Activated CD8-positive, alpha-beta memory T cell treated with anti-CD3 and anti-CD28 coated beads for 48 hours (primary cell): ENCODE measurements at places on chromosomes 3 and 15.
A peak's percentile ranks its signal among the peaks of the same experiment; 100 is the strongest.

DNA sequence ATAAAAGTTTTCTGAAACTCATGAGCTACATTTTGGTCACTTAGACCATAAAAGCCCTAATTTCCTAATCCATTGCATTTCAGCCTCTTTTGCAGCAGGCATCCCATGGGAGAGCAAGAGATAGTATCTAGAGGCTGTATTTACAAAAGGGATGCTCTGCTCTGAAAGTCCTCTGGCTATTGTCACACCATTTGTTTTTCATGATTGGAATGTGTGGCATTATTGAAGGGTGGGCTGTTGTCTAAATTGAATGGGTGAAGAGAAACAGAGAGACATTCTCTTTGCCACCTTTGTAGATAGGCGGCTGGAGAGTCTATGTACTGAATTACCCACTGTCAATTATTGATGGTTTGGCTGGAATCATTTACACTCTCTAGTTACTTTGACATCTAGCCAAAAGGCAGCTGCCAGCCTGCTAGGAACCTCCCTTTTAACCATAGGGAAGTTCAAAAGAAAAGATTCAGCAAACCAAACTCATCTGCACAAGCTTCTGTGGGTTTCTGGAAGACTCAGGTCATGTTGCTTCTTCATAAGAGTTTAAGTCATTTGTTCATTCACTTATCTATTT lies 89.8 kb upstream of the RARB start:
- DNase-seq, result no peak

- DNase-seq, result no peak
These were observed 1141.4 kb downstream of the TBL1XR1 start for GRCh38 chr3:176055836-176056235.

- DNase-seq, result no peak
These were observed 26.0 kb upstream of the MAP4 start for GRCh38 chr3:48042071-48042760.

DNA sequence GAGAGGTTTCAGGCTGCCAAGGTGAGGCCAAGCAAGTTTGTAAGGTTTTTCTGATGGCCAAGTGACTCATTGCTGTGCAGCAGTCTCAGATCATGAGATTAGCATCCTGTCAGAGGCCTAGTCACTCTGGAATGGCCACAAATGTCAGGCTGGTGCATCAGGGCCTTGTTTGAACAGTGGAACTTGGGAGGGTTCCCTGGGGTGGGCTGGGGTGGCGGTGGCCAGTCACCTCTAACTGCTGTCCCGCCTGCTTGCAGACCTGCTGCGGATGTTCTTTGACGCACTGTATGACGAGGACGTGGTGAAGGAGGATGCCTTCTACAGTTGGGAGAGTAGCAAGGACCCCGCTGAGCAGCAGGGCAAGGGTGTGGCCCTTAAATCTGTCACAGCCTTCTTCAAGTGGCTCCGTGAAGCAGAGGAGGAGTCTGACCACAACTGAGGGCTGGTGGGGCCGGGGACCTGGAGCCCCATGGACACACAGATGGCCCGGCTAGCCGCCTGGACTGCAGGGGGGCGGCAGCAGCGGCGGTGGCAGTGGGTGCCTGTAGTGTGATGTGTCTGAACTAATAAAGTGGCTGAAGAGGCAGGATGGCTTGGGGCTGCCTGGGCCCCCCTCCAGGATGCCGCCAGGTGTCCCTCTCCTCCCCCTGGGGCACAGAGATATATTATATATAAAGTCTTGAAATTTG lies 2.8 kb upstream of the FAM131A start:
- no peak for DNase-seq

GRCh38 chr3:14834807-14835466 lies 16.2 kb downstream of the FGD5 start:
- no peak for DNase-seq

GRCh38 chr3:194714564-194714963 lies 28.9 kb downstream of the FAM43A start:
- DNase-seq, result no peak

- no peak for DNase-seq
These were observed 7.2 kb upstream of the SOX2 start for GRCh38 chr3:181704421-181705085.

DNA sequence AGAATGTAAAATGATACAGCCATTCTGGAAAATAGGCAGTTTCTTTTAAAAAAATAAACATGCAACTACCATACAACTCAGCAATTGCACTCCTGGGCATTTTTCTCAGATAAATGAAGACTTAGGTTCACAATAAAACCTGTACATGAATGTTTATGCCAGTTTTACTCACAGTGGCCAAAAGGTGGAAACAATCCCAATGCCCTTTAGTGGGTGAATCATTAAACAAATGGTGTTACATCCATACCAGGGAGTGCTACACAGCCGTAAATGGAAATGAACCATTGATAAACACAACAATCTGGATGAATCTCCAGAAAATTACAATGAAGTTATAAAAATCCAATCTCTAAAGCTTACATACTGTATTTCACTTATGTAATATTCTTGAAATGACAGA lies 140.3 kb downstream of the ADAMTSL3 start:
- DNase-seq, result no peak

DNA sequence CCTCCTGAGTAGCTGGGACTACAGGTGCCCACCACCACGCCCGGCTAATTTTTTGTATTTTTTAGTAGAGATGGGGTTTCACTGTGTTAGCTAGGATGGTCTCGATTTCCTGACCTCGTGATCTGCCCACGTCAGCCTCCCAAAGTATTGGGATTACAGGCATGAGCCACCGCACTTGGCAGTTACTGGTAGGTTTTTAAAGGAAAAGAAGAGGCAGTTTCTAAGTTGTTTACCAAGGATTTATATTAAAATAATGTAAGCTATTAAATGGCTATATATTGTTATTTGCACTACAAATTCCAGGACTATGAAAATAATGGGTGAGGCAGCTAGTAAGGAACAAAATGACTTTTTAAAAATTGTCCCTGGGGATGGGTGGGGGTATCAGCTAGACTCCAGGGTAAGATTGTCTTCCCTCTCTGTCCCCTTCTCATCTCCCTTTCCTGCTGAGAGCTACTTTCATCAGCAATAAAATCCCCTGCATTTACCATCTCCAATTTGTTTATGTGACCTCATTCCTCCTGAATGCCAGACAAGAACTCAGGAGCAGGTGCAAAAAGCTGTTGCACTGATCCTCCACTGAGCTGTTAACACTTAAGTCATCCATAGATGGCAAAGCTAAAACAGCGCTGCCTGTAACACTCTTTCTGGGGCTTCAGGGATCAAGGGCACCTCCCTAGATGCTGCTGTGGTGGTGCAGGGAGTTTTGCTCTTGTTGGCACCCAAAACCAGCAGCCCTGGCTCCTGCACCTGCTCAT lies 165.2 kb downstream of the ZPLD1 start:
- no peak for DNase-seq

- DNase-seq, result no peak
These were observed 66.8 kb upstream of the UBE2E1 start for GRCh38 chr3:23738944-23739343.

GRCh38 chr3:172057059-172057458 lies 17.7 kb downstream of the FNDC3B start:
- DNase-seq, result no peak

- no peak for DNase-seq
These were observed at the start of gene HGD for GRCh38 chr3:120682095-120682681. Gene HGD (minus strand): TSS chr3:120682239. CDS start chr3:120682111, 128 bp downstream.

GRCh38 chr3:52494445-52494844 lies 693 bp upstream of the STAB1 start:
- no peak for DNase-seq

DNA sequence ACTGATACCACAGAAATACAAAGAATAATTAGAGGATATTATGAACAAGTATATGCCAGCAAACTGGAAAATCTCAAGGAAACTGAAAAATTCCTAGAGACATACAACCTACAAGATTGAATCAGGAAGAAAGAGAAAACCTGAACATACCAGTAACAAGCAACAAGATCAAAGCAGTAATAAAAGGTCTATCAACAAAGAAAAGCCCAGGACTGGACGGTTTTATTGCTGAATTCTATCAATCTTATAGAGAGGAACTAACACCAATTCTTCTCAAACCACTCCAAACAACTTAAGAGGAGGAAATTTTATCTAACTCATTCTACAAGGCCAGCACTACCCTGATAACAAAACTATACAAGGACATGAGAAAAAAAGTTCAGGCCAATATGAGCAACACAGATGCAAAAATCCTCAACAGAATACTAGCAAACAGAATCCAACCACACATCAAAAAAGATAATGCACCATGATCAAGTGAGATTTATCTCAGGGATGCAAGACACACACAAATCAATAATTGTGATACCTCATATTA lies 71.1 kb upstream of the IMPG2 start:
- DNase-seq, result no peak

GRCh38 chr3:127960421-127960965 lies 45.5 kb downstream of the KBTBD12 start:
- DNase-seq, result no peak

DNA sequence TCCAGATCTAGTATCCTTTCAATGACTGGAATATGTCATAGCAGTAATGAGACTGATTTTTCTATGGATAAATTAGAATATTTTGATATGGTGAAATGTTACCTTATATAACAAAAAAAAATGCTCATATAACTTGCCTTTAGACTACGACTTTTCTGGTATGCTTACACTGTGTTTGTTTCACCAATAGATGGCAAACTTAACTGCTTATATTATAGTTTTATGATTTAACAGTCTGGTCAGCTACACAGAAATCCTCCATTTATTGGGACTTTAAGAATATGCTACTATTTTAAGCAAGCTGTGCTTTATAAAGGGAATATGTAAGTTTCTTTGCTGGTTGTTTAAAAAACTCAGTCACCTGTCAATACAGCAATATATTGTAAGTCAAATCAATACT lies 205.6 kb downstream of the VGLL3 start:
- no peak for DNase-seq

- no peak for DNase-seq
These were observed 127.0 kb upstream of the ICE2 start for GRCh38 chr15:60605879-60606307.

GRCh38 chr3:153621953-153622352 lies 459.9 kb downstream of the RAP2B start:
- DNase-seq, result no peak

GRCh38 chr3:48694610-48695392 lies 9.1 kb upstream of the NCKIPSD start:
- DNase-seq, result no peak

DNA sequence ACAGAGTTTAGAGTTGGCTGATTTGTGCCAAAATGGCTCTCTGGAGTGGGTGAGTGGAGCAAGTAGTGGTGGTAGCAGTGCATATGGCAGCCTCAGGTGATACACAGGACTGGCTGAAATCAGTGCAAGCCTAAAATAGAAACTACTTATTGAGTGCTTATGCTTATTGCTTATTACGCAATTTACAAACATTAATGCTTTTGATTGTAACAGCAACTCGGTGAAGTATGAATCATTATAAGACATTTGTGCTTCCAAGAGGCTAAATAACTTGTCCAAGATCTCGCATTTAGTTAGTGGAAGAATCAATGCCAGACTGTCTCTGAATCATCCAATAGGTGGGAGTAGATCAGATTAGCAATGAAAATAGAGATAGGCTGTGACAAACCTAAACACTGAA lies 353.8 kb downstream of the NAALADL2 start:
- no peak for DNase-seq

DNA sequence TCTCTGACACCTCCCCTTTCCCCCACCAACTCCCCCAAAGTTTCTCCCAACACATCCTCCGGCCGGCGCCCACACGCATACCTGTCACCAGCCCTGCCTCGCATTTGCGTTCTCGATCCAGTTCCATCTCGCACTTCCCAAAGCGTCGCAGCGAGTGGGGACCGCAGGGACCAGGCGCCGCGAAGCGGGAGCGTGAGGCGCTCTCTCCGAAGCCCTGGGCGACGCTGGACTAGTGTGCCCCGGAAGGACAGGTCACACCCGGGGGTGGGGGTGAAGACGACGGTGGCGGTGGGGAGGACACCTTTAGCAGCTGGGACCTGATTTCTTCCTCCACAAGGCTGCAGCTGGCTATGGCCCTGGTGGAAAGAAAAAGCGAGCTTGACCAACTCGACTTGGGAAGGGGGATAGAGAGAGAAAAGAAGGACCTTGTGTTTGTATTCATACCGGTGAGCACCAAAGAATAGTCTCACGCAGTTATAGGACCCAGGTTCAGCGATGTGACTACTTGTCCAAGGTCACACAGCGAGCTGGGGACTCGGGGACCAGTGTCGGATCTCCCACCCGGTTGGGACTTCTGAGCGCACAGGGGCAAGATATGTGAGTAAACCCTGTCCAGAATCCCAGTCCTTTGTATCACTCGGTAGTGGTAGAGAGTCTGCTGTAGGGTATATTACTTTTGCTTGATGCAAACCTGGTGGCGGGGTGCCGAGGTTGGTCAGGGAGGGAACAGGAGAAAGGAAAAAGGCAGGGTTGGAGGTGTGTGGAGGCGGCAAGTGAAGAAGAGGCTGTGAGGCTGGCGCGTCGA lies 607 bp upstream of the GHSR start:
- no peak for DNase-seq

GRCh38 chr15:65132878-65133547 lies 595 bp downstream of the PDCD7 start:
- no peak for DNase-seq

DNA sequence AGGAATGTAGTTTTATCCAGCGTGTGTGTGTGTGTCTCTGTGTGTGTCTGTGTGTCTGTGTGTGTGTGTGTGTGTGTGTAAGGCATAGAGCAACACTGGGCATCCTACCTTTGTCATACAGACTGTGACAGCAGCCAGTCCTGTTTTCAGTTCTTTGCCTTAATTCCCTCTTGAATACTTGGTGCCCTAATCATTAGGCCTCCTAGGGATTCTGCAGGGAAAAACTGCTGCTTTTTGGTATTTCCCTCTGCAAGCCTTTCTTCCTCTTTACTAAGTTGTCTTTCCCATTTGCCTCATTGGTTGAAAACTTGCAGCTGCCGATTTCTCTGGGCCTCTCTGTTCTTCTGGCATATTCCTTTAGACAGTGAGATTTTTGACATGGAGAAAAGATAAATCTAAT lies 9.2 kb downstream of the SLC25A36 start:
- no peak for DNase-seq

- DNase-seq, result no peak
These were observed 32.1 kb downstream of the MESD start for GRCh38 chr15:80957556-80957955.

- no peak for DNase-seq
These were observed 251.1 kb downstream of the TJP1 start for GRCh38 chr15:29570948-29571791.

DNA sequence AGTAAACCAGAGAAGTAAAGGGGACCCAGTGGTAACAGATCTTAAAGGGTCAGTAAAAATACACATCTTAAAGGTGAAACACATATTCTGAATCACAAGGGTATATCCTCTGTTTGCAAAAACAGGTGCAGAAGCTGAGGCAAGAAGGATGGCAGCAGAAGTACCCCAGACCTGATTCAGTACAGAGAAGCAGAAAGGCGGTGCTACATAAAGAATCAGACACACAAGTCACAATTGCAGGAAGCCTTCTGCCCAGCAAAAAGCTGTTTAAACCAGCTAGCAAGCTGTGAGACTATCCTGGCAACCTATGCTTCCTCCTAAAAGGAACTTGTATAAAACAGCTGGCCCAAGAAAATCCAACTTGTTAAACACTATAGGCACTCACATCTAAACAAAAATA lies 49.4 kb downstream of the ZNF280D start:
- DNase-seq, result no peak

- DNase-seq, result no peak
These were observed 4.5 kb upstream of the SEMA3B start for GRCh38 chr3:50264383-50264963.

GRCh38 chr3:58899159-58899952 lies 150.5 kb downstream of the CFAP20DC start:
- peak; percentile 7 for DNase-seq

GRCh38 chr3:64266065-64266931 lies 41.0 kb upstream of the PRICKLE2 start:
- DNase-seq, result no peak
